ENCODE measurements at places on chromosomes 5 and 9. TPM values are rescaled to one million over a fixed set of nuclear protein-coding genes. Genes with fewer than 3 reads are reported as not detected.

GRCh38 chr9:33785914-33786313 is 9.4 kb upstream of the PRSS3 start:
- no peak for DNase-seq

DNA sequence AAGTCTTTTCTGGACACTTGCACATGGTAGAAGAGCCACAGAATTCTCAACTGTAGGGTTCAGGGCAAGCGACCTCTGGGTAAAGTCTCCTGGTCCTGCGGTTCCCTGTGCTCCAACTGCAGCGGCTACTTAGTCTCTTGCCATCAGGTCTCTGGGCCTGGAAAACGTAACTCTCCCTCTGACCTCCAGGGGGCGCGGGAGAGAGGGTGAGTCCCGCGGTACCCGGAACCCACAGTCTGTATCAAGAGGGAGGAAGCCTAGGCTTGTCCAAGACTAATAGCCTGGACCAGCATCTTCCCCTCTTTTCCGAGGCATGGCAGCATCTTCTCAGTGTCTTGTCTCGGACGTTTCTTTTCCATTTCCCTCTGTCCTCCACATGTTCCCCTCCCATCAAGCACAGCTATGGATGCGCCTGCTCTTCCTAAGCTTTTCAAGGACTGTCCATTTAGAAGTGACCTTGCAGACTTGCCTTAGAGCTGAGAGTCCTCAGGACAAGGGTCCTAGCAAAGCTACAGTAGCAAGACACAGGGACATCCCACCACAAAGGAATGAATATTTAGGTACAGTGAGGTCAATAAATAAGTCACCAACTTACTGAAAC is 59.3 kb downstream of the FSTL4 start:
- no peak for DNase-seq

GRCh38 chr9:97559111-97559514 is 57.6 kb downstream of the TMOD1 start:
- DNase-seq: no peak

DNA sequence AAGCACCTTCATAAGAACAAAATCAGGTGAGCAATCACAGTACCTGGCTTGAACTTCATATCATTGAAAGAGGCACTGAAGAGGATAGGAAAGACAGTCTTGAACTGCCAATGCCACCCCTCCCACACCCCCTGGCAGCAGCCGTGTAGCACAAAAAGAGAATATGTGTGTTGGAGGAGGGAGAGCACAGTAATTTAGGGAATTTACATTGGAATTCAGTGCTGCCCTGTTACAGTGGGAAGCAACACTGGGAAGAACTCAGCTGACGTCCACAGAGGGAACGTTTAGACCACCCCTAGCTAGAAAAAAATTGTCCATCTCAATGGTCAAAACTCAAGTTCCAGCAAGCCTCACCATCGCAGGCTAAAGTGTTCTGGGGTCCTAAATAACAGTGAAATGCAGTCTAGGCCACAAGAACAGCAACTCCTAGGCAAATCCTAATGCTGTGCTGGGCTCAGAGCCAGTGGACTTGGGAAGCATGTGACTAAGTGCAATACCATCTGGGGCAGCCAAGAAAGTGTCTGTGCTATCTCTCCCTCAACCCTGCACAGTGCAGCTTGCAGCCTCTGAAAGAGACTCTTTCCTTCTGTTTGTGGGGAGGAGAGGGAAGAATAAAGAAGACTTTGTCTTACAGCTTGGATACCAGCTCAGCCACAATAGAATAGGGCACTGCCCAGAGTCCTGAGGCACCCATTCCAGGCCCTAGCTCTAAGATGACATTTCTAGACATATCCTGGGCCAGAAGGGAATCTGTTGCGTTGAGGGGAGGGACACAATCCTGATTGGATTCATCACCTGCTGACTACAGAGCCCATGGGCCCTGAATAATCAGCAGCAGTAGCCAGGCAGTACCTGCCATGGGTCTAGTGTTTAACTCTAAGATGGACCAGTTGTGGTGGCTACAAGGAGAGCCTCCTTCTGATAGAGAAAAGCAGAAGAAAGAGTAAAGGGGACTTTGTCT is 62.1 kb upstream of the VLDLR start:
- peak; percentile 19 for DNase-seq

DNA sequence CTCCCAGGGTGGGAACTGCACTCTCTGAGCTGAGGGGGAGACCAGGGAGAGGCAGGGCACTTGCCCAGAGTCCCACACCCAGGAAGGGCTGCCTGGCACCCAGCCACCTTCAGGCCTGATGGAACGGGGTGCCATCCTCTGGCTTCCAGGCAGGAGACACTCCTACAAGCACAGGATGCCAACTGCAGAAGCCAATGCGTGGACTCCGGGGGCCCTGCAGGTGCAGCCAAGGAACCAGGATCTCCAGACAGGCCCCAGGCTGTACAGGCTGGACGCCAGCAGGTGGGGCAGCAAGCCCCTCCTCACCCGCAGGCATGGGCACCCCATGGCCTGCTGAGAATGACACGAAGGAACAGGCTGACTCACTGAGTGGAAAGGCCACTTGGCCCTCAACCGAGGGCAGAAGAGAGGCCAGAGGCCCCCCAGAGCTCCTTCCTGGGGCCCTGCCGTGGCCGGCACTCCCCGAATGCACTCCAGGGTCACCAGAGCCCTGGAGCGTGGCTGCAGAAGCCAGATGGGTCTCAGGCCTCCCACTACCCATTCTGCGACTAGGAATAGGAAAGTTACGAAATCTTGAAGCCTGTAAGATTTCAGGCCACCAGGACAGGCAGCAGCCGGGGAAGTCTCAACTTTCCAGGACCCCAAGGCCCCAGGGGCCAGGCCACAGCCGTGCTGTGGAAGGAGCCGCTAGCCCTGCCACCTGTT is 15.7 kb downstream of the NACC2 start:
- no peak for DNase-seq

GRCh38 chr5:218457-219291 is 554 bp downstream of the SDHA start:
- no peak for DNase-seq

GRCh38 chr9:124504530-124505005 is 2.6 kb downstream of the NR5A1 start:
- no peak for DNase-seq

DNA sequence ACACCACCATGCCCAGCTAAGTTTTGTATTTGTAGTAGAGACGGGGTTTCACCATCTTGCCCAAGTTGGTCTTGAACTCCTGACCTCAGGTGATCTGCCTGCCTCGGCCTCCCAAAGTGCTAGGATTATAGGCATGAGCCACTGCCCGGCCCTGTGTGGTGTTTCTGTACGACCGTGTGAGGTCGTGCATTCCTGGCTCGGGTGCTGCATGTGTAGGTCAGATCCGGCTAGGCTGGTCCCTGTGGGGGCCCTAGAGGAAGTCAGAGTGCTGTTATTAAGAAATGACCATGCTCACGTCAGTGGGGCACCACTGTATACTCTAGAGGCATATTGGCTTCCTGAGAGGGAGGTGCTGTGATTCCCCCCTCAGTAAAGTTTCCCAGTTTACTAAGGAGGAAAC is 13.7 kb downstream of the WNK2 start:
- no peak for DNase-seq

DNA sequence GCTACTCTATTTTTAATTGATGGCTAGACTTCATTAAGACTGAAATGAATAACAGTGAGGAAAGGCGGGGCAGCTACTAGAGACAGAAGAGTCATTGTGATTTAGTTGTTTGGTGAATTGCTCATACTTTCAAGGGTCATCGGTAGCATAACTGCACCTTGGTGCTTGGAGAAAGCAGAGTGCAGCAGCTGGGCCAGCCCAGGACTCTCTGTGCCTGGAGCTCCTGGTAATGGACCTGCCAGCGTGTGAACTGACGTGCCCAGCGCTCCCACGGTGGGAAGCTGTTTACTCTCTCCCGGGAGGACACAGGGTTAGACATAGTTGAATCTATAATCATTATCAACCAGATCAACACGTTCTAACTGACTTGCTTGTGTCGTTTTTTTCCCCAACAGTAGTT is 42.9 kb downstream of the LURAP1L start:
- DNase-seq: no peak

Gene LCN12
- 0.36 TPM for total RNA-seq

Gene PCDHGA1
- total RNA-seq: 5.2 TPM

DNA sequence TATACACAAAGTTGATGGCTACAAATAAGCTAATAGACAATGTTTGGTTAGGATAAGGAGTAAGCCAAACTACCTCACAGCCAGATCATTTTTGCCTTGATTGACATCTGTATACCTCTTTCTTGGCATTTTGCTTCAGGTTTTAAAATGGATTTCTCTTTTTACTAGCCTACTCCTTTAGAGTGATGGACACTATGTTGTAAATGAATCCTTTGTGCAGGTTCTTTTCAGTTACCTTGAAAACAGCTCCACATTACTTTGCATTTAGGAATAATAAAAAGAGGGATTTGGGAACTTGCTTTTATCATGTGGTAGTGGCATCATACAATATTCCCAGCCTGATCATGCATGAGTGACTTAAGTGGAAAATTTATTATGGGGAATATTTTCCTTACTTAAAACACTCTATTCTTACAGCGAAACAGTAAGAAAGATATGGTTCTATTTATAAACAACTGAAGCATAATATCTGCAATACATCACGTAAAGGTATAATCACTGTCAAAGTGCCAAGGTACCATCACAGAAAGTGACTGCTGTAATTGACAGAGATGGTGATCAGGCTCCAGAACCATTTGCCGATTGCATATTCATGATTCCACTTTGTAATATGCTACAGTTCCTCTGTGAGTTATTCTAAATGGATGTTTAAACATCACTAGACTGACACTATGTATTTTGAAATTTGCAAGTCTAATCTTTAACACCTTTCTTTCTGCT is 327.0 kb downstream of the DMRTA1 start:
- DNase-seq: no peak

DNA sequence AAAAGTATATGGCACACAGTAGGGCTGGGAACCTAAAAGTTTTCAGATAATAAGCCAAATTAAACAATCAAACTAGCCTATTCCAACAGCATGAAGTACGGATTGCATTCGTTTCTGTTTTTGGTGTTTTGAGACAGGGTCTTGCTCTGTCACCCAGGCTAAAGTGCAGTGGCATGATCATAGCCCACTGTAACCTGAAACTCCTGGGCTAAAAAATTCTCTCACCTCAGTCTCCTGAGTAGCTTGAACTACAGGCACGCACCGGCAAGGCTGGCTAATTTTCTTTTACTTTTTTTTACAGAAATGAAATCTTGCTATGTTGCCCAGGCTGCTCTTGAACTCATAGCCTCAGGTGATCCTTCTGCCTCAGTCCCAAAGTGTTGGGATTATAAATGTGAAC is 5.2 kb downstream of the RFX3 start:
- no peak for DNase-seq

GRCh38 chr5:10863763-10864383 is 102.8 kb upstream of the DAP start:
- DNase-seq: peak; percentile 10

Gene QRFP
- total RNA-seq: not detected

DNA sequence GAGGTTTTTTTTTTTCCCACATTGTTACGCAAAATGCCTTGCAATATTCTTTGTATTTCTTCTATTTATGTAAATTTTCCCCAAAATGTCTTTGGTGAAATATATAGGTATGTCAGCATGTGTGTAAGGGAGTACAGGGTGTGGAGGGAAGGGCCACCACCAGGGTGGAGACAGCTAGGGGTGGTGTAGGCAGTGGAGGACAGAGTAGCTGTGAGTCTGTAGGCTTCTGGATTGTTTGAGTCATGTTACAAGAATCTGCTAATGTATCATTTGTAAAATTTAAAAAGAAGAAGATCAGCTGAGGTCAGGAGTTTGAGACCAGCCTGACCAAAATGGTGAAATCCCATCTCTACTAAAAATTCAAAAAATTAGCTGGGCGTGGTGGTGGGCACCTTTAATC is 175.5 kb downstream of the NXNL2 start:
- DNase-seq: no peak

Gene BICD2
- 32.4 TPM for total RNA-seq

DNA sequence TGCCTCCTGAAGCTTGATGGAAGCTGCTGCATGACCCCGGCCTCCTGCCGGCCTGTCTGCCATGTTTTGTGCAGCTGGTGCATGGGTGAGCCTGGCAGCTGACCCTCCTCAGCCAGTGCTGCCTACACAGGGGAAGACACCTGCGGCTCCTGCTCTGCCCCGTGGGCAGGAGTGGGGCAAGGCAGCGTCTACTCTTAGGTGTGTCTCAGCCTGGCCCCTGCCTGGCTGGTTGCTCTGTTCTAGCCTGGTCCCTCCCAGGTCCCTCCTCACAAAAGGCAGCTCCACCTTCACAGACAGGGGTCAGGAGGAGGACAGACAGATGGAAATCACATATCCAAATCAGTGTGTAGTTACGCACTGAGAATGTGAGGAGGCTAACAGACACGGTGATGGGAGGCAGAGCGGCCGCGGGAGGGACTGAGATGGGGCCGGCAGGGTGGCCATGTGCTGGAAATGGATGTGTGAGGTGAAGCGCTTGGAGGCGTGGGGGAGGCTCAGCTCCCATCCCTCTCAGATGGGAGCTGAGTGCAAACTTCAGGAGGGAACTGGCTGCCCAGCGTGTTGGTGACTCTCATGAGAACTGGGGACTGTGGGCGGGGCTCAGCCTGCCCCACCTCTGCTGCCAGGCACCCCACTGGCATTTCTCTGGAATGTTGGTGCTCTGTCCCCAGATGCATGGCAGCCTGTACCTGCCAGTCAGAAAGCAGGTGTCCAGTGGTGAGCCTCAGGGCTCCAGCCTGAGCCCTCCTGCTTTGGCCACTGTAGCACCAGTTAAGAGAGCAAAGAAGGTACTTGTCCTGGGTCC is 43.4 kb downstream of the PPARGC1B start:
- DNase-seq: no peak

DNA sequence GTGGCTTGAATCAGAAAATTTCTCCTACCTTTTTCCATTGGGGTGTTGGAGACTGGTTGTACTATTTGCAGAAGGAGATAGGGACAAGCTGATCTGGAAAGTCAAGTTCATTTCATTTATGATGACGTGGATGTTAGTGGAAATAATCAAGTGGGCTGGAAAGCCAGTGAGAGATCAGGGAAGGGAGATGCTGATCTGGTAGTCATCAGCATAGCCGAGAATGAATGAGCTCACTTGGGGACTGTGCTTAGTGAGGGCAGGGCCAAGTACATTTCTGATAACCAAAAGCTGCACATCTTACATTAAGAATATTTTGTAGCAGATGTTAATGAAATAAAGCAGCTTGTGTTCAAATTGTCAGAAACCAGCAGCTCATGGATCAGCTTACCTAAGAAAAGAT is 12.1 kb downstream of the MAN2A1 start:
- no peak for DNase-seq

Gene TYRP1
- 4.0 TPM for total RNA-seq

DNA sequence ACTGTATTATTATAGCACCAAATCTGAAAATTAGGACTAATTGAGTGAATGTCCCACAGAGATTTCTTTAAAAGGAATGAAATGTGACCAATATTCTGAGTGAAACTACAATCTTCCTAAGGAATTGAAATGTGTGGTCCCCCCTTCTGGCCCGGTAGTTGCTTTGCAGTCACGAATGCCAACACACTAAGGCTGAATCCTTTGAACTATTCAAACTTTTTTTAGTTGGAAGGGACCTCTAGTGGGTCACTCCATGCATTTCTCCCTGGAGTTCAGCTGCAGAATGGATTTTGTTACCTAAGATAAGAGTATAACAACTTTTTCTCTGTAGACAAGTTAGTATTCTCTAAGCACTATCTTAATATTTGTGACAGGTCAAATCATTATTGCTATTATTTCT is 2.8 kb downstream of the CDH6 start:
- no peak for DNase-seq

Gene MARCOL
- not detected for total RNA-seq

Gene ARID3C
- total RNA-seq: 0.45 TPM
